Stimulated activated CD8-positive, alpha-beta memory T cell treated with anti-CD3 and anti-CD28 coated beads, Interleukin-2, amount 100 ng/mL, for 1 hour (primary cell): ENCODE measurements at places on chromosomes 11 and 22.

DNA sequence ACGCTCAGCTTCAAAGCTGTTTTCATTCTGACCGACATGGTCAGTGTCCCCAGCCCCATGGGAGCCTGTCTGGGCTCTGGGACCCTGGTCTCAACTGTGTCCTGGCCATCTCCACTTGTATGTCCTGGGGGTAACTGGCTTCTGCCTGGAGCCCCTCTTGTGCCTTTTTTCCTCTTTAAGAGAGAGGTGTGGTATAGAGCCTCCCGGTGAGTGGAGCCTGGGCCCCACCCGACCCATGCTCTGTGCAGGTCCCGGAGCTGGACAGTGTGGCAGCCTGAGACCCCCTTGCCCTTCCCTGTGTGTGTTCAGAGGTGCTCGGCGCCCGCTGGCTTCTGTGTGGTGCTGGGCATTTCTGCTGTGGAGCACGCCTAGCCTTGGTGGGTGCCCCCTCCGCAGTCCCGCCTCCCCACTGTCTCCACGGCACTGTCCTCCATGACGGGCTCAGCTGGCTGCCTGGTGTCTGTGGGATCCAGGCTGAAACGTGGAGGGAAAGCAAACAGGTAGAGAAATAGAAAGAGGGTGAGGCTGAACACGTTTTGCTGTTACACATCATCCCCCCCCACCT is 74.9 kb downstream of the PARVB start:
- DNase-seq, result no peak

DNA sequence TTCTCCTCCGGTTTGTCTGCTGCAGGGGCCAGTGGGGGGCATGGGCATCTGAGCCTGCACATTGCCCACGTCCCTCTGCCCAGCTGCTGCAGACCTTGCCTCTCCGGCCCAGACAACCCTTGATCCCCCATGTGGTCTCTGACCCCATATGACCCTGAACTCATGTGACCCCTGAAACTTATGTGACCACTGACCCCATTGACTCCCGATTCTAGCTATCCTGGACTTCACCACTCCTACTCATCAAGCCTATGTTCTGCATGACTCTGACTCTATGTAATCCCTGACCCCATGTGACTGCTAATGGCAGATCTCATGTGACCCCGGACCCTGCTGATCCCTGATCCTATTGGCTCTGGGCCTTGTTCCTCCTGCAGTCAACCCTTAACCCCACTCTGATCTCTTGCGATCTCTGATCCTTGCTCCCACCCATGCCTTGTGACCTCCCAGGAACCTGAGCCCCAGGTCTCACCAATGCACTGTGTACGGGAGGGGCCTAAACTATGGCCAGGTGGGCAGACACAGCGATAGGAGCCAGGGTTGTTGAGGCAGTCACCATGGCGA is 5.7 kb downstream of the LTBP3 start:
- no peak for DNase-seq

DNA sequence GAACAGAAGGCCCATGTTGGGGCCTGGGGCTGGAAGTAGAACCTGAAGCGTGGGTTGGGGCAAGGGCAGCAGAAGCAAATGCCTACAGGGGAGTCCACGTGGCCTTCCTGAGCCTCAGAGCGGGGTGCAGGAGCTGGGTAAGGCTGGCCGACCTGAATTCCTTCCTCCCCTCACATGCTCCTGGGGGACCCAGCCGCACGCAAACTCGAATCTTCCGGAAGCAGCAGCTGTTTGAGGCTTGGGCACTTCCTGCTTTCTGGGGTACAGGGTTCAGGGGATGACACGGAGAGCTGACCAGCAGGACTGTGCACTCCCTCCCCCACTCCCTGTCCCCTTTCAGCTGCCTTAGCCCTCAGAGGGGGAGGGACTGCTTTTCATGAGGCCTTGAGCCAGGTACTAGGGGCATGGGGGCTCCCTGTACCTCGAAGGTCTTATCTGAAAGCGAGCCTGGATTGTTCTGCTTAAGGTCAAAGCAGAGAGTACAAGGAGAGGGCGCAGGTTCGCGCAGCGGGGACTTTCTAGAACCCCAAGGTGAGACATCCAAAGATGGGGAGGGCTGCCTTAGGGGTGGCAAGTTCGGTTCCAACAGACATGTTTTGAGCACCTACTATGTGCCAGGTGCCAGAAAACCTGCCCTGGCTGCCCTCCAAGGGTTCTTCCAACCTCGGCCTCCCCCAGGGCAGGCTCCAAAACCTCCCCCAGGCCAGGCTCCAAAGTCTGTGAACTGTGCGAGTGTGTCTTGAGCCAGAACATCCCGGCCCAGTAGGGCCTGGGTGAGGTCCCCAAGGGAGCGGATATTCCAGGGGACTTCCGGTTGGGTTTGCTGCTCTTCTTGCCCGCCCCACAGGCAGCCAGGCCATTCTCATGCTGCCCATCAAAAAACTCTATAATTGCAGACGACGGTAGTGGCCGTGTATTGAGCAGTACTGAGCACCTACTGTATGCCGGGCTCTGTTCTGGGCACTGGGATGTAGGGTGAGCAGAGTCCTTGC is 1.7 kb downstream of the NCF4 start:
- no peak for DNase-seq

DNA sequence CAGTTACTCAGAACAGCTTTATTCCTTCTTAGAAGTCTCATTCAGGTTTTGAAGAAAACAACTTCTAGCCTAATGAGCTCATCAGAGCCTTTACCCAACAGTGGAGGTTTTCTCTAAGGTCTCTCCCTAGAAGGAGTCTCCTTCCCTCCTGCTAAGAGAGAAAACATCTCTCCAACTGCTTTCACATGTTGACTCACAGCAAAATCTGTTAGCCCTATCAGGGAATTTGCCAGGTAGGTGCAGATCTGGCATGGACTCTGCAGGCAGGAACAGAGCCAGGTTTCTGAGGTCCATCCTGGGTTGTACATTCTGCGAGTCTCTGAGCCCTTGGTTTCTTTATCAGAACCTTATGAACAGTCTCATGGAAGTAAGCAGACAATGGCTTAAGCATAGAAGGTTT is 214.4 kb downstream of the HIPK3 start:
- DNase-seq, result no peak

- no peak for DNase-seq
Measured at GRCh38 chr22:42972649-42973535, 42.1 kb downstream of the PACSIN2 start.

GRCh38 chr11:31818874-31819331 is 7.8 kb upstream of the PAX6 start:
- no peak for DNase-seq

GRCh38 chr11:40246983-40247382 is 1212.5 kb downstream of the LRRC4C start:
- no peak for DNase-seq

GRCh38 chr11:65789230-65790103 is 2.6 kb downstream of the OVOL1 start:
- no peak for DNase-seq

- DNase-seq, result peak; percentile 47
Measured at GRCh38 chr11:13486926-13487660, 8.7 kb downstream of the PTH start.

- DNase-seq, result no peak
Measured at GRCh38 chr11:117931971-117932370, 2.8 kb upstream of the TMPRSS13 start.

GRCh38 chr22:23384431-23384830 is 195.7 kb downstream of the IGLL1 start:
- no peak for DNase-seq

DNA sequence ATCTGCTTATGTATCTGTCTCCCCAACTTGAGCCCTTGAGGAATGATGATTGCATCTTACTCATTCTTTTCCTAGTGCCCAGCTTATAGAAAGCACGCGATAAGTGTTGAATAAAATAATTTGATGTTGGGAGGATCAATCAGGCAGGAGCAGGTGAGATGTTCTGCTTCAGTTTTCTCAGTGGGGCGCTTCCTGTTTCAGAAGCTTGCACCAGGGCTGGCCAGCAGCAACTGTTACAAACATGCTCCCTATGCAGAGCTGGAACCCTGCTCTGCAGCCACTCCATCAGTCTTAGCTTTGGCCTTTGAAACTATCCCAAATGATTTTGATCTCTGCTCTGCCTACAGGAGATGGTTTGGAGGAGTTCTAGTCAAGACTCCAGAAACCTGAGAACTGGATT is 3.9 kb downstream of the ENDOD1 start:
- DNase-seq, result no peak

DNA sequence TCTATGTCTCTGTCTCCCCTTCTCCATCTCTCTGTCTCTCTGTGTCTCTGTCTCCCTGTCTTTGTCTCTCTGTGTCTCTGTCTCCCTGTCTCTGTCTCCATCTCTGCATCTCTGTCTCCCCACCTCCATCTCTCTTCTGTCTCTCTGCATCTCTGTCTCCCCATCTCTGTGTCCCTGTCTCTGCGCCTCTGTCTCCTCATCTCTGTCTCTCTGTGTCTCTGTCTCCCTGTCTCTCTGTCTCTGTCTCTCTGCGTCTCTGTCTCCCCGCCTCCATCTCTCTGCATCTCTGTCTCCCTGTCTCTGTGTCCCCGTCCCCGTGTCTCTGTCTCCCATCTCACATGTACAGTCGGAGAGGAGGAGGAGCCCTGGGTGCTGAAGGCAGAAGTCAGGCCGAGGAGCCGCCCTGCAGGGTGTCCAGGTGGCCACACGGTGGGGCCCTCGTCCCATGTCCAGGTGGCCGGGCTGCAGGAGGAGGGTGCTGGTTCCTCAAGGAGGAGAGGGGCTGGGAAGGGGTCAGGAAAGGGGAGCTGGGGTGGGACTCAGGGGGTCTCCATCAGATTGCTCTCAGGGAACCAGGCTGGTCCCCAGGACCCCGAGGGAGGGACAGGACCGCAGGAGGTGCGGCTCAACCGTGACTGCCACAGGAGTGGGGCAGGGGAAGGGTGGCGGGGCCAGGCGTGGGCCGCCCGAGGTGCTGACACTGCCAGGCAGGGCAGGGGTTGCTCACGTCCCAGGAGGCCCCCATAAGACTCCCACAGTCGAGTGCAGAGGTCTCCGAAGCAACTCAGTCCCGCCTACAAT is 25.6 kb upstream of the TH start:
- DNase-seq, result peak; percentile 52

GRCh38 chr11:110747531-110747930 is 35.3 kb upstream of the ARHGAP20 start:
- DNase-seq, result no peak

DNA sequence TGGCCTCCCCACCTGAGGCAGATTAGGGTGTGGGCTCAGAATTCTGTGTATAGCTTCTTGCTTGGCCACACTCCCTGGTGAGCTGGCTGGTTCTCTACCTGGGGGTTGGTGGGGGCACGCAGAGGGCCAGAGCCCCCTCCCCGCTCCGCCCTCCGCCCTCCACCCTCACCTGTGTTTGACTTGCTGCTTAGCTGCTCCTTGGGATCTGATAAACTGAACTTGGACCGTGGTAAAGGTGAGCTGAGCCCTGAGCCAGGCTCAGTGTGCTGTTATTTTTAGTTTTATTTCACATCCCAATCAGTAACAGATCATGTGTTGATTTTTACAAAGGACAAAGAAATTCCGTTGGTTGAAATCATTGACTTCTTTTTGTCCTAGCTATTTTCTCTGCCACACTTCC is 2.0 kb downstream of the OVOL1 start:
- no peak for DNase-seq

DNA sequence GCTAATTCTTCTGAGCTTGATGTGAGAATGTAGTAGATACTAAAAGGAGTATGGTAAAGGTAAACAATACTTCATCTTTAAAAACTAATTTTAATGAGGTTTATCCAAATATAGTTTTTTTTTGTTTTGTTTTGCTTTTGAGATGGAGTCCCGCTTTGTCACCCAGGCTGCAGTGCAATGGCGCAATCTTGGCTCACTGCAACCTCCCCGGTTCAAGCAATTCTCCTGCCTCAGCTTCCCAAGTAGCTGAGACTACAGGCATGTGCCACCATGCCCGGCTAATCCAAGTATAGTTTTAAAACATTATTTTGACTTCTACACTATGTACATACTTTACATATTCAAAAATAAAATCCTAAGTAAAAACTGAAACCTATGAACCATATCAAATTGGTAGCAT is 4.1 kb downstream of the ZBTB44 start:
- no peak for DNase-seq

GRCh38 chr22:39296535-39296934 is 22.9 kb downstream of the RPL3 start:
- no peak for DNase-seq

- DNase-seq, result no peak
Measured at GRCh38 chr22:45407793-45408192, 5.6 kb downstream of the SMC1B start.

DNA sequence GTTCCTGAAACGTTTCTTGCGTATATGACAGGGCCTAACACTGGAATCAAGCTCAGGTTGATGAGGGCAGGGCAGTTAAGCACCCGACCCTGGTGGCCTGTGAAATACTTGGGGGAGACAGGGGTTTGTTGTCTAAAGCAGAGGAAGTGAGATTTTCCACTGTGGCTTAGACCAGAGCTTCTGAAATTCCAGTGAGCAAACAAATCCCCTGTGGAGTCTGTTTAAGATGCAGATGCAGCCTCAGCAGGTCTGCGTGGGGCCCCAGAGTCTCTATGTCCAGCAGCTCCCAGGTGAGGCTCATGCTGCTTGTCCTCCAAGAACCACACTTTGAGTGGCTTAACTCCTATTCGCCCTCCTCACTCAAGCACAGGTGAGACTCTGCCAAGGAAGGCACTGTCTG is 39.1 kb upstream of the PRAME start:
- DNase-seq, result no peak

DNA sequence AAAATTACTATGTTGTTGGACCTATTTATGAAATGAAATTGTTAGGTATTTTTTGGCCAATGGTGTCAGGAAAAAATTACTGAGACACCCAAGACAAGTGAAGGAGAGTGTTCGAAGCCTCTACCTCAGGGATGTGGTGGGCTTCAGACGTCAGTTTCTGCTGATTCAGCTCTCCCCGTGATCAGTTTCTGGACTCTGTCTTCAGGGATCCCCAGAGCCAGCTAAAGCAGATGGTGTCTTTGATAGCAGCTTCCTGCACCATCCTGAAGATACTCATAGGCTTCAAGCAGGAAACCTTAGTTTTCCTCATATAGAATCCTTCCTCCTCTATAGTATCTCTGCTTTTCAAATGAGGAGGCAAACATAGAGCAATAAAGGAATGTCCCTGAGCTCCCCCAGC is 7.4 kb downstream of the CD248 start:
- DNase-seq, result no peak

- DNase-seq, result no peak
Measured at GRCh38 chr11:72578991-72579815, 95.0 kb downstream of the PDE2A start.
